ENCODE measurements at places on chromosomes 11 and 22.

DNA sequence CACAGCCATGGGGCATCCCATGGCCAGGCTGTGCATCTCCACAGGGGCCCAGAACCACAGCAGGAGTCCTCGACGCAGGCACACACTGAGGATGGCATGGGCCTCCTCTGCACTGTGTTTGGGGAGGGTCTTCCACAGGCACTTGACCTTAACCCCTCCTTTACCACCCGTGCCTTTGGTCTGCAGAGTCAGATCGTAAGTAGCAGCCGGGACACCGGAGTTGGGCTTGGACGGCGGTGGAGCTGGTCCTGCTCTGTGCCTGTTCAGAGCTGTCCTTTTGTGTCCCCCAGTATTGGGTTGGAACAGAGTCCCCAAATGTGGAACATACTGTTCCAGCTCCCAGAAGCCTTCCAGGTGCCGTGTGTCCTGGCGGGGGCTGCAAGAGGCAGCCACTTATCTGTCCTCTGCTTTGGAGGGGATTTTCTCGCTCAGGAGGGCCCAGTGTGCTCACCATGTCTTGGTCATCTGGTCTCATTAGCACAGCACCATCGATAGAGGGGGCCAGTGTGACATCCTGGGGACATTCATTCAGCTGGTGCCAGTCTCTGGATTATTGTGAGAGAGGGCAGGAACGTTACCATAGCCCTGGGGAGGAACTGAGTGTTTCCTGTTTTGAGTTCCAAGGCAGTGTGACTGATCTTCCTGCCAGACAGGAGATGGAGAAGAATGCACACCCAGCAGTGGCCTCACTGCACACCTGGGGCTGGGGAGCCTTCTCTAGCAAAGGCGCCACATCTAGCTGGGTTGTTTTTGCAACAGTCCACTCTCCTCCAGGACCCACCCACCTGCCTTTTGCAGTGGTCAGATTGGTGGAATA is 12.4 kb downstream of the CRELD2 start:
- no peak for DNase-seq

GRCh38 chr11:57081356-57081755 is 92.6 kb downstream of the OR5AK2 start:
- DNase-seq = no peak

DNA sequence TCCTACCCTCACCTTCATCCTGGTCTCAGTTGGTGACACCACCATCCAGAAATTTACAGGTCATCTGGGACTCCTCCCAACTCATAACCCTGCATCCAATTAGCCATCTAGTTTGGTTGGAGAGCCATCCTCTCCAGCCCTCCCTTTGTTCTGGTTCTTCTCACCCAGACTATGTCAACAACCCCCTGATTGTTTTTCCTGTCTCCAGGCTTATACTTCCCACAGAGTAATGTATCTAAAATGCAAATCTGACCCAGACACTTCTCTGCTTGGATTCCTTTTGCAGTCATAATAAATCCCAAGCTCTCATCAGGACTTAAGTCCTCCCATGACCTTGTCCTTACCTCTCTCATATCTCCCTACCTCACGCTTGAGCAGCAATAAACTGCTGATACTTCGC is 3.0 kb downstream of the TTC12 start:
- no peak for DNase-seq

GRCh38 chr11:38153985-38154384 is 1555.9 kb upstream of the RAG2 start:
- no peak for DNase-seq

DNA sequence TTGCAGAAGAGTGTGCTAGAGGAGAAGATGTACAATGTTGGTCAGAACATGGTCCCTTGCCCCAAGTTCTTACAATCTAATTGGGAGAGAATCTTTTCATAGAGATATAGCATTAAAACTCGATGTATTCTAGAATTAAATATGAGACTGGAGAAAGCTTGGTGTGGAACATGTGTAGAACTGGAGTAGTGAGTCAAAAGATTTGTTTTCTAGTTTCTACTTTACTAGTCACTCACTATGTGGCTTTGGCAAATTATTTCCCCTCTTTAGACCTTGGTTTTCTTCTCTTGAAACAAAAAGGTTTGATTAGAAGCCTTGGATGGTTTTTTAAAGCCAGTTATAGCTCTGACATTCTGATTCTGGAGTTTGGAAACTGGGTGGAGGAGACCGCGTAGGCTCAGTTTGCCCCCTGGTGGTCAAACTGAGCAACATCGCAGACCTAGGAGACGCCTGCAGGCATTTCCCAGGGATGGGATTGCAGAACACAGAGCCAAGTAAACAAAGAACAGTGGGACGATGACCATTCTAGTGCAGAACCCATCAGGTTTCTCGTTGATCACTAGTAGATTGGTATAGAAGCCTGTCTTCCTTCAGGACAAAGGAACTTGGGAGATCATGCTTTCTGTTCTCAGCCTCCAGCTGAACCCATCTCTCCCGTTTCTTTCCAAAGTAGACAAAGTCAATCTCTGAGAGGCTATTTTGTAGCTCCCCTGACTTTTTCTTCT is 8.5 kb upstream of the CHRDL2 start:
- DNase-seq = peak; percentile 48

- no peak for DNase-seq
Observed at GRCh38 chr11:61194169-61194671, 9.1 kb upstream of the PGA3 start.

DNA sequence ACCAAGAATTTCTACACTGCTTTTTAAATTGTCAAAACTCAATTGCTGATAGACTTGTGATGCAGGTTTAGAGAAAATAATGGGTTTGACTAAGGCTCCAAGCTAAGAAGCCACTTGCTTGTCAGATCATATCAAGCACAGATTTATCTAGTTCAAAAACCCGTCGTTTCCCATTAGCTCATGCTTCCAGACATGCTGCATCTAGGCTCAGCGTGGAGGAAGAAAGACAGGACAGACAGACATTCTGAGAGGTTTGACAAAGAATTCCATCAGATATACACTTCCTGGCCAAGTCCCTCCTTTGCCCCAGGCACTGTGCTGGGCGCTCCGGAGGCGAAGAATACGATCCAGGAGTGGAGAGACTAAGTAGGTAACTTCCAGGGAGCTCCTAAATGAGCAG is 76.8 kb downstream of the KCNC1 start:
- DNase-seq = no peak

DNA sequence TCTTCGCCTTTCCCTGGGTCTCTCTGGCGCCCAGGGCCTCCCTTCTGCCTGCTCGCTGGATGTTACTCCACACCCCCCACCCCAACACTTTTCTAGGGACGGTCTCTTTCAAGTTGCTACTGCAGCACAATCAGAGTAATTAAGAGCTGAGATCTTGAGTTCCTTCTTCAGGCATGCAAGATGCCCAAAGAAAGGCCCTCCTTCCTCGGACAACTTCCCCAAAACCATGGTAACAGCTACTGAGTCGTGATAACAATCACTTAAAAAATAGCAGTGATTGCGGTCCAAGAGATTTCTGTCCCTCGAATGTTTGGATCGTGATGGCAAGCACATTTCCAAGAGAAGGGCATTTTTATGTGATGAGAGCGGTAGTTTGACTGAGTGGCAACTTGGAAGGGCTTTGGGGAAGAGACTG is 638 bp upstream of the TENM4 start:
- DNase-seq = no peak

DNA sequence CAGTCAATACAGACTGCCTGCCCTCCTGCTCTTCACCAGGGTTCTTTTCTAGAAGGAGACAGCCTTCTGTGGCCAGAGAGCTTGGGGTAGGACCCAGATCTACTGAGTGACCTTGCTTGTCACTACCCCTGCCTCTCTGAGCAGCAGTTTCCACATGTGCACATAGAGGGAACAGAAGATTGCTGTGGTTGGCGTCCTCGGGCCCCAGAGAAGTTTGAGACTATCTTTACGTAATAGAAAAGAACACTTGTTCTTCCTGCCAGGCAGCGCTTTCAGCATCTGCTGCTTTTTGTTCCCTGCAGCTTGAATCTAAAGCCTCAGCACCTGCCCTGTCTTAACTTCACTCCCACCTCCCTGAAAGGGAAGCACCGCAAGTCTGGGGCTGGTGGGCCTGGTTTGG is 1.9 kb upstream of the FKBP2 start:
- no peak for DNase-seq

DNA sequence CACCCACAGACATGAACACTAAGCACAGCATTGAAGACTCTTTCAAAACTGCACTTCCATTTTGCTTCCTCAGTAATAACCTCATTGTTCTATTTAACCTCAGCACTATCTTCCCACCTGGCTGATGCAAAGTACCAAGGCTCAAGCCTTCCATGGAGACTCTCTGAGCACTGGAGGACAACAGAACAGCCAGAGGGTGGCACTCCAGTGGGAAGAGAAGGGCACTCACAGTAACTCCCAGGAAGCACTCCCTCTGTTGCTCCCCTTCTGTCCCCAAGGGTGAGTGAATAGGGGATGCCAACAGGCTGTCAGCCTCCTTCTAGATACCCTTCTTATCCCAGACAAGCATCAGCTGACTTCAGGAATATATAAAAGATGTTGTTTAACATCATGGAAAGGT is 3.5 kb downstream of the ME3 start:
- no peak for DNase-seq

GRCh38 chr11:67410369-67410831 is 5.1 kb upstream of the CARNS1 start:
- DNase-seq = no peak

DNA sequence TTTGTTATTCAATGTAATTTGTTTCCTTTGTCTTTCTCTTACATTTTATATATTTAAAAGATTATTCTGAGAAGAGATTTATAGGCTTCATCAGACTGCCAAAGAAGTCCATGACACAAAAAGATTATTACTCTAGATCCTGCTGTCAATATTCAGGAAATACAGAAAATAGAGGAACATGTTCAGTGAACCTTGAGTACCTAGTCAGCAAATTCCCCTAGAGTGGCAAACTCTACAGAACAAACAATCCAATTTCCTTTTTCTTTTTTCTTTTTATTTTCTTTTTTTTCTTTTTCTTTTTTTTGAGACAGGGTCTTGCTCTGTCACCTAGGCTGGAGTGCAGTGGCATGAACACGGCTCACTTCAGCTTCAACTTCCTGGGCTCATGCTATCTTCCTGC is 23.9 kb downstream of the TTC17 start:
- no peak for DNase-seq

DNA sequence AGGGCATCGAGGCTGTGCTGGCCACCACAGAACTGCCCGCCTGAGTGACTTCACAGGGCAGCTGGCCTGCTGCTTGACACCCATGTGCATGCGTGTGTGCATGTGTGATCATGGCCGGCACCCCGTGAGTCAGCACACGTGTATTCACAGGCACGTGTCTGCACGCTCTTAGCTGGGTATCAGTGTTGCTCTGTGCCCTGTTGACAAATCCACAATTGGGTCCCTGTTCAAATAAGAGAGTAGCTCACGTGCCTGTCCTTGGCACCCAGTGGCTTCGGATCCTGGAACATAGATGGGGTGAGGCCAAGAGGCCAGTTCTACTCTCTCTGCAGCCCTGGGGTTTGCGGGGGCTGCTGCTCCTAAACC is 14.0 kb downstream of the B3GAT1 start:
- DNase-seq = no peak

DNA sequence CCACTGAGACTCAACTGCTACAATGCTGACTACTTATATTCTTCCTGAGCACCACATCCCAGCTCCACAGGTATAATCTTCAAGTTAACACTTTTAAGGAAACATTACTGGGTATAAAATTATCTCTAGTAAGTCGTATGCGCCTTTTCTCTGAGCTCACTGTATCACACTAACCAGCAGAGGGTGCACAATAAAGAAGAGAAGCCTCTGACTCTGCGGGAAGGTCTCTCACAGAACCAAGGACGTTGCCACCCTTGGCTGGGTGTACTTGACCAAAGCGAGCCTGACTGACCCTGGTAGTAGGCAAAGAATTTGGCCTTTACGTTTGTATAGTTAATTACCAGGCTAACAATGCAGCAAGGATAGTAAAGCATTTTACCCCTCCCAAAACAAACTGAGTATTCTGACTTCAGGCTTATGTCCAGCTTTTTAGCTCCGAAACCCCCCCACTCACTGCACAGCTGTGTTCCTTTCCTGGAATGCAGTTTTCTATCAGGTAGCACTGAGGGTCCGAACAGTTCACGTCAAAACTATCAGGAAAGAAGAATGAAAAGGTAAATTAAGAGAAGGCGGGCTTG is at the start of gene BTBD18:
Gene BTBD18, minus strand, starts transcription at position 144 of the 578 bp plus-strand sequence. CDS start 631 bp downstream, outside the sequence.
- DNase-seq = no peak

DNA sequence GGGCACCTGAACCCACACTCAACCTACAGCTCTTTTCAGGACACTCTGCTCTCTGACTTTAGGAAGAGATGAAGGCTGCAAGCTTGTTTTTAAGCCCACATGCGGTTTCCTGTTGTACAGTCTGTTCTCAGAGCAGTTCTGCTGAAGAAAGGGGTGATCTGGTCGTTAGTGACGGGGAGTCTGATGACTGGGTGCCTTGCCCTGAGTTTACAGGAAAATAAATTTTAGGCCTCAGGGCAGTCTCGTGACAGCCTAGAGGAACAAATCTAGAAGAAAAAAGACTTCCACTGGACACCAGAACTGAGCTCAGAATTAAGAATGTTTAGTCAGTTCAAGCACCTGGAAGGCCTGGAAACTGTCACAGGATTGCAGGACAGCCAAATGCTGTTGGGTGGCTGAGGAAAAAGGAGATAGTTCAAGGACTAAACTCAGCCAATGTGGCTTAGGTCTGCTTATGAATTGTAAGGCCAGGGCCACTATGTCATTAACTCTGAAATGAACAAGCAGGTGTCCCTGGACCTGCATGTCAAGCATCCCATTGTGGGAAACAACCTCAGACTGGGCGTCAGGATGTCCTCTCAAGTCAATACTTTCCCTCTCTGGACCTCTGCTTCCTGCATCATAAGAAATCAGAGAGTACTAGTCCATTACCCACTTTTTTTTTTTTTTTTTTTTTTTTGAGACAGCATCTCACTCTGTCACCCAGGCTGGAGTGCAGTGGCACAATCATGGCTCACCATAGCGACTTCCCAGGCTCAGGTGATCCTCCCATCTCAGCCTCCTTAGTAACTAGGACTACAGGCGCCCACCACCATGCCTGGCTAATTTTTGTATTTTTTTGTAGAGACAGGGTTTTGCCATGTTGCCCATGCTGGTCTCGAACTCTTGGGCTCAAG is 5.7 kb downstream of the PIK3IP1 start:
- no peak for DNase-seq

DNA sequence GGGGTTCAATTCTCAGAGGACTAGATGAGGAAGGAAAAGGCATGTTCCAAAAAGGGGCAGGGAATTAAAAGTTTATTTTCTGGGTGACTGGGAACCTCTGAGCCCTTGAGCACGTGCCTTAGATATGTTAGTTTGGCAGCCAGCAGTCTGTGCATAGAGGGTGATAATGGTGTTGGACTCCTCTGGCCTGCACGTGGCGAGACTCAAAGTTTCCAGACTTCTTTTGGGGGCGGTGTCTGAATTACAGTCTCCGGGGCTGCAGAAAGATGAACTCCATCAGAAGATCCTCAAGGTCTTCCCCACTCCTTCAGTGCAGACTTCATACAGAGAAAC is 861 bp upstream of the ZNRF3 start:
- no peak for DNase-seq

GRCh38 chr11:76683161-76684095 is 12.9 kb upstream of the LRRC32 start:
- no peak for DNase-seq

GRCh38 chr11:12472401-12473005 is 95.1 kb downstream of the PARVA start:
- no peak for DNase-seq

GRCh38 chr22:26906464-26906863 is 249.1 kb downstream of the MIAT start:
- no peak for DNase-seq
